RKO (cell line): ENCODE measurements at places on chromosomes 5 and 9.

- DNase-seq: peak; percentile 57
These were observed 3.7 kb downstream of the DTWD2 start for GRCh38 chr5:118984602-118985001.

GRCh38 chr5:43316421-43316820 lies 3.2 kb upstream of the HMGCS1 start:
- DNase-seq: no peak

DNA sequence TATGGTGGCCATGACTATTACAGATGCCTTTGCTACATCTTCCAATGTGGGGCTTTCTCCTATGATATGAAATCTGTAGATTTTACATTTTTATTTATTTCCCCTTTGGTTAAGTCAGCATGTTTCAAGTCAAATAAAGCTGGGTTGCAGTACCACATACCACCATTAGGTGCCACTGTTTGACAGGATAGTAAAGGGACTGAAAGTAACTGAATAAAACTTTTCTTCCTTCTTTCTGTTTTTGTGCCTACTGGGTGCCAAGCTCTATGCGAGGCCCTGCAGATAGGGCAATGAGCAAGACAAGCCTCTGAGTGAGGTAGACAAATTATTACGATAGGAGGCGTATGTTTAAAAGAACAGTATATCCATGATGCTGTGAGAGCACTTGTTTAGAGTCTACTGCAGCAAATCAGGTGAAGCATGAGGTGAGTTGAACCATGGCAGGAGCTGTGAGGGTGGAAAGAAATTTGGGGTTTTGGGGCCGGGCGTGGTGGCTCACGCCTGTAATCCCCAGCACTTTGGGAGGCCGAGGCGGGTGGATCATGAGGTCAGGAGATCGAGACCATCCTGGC lies 64.8 kb downstream of the GDNF start:
- no peak for DNase-seq

GRCh38 chr5:83877911-83878706 lies 157.5 kb upstream of the HAPLN1 start:
- no peak for DNase-seq

GRCh38 chr9:13070612-13071595 lies 208.6 kb downstream of the MPDZ start:
- DNase-seq: no peak

DNA sequence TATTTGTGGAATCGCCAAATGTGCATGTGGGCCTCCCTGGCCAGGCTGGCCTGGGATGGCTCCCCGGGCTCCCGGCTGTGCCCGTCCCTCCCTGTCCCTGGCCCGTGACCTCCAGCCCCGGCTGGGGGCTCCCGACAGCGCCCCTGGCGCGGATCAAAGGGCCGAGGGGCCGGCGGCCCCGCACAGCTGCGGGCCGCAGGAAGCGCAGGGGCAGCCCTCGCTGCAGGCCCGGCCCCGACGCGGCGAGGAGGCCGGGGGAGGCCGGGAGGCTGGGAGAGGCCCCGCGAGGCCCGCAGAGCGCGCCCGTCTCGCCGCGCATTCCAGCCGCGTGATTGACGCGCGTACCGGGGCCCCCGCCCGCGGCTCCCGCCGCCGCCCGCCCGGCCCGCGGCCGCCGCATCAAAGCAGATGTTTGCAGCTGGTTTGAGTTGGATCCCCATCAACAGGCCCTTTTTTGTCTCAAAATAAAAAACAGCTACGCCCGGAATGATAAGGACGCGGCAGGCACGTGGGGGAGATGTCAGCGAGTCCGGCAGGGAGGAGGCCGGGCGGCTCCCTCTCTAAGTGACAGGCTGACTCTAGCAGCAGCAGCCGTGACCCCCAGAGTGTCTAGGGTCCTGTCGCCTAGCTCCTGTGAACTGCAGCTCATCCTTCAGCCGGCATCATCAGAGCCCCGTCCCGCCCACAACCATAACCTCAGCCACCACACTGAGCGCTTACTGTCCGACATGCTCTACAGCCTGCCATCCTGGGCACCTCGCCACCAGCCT lies 69.4 kb downstream of the LMX1B start:
- no peak for DNase-seq

GRCh38 chr5:4945296-4945695 lies 194.8 kb upstream of the ADAMTS16 start:
- no peak for DNase-seq
